NCI-H69 (cell line): ENCODE measurements at places on chromosomes 13 and 19.

- peak; percentile 97 for DNase-seq
Observed at GRCh38 chr19:39506944-39507714, 7.8 kb upstream of the SELENOV start.

DNA sequence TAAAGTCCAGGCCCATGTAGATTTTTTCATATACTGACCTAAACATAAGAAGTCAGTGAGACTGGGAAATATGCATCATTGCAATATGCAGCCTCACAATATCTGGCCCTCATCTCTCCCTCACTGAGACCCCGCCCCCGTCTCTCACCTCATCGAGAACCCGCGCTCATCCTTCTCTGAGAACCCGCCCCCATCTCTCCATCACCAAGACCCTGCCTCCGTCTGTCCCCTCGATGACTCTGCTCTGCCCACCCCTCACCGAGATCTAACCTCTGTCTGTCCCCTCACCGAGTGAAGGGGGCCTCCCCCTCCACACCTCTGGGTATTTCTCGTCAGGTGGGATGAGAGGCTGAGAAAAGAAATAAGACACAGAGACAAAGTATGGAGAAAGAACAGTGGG, 20.5 kb upstream of the ZNF846 start:
- DNase-seq: no peak

DNA sequence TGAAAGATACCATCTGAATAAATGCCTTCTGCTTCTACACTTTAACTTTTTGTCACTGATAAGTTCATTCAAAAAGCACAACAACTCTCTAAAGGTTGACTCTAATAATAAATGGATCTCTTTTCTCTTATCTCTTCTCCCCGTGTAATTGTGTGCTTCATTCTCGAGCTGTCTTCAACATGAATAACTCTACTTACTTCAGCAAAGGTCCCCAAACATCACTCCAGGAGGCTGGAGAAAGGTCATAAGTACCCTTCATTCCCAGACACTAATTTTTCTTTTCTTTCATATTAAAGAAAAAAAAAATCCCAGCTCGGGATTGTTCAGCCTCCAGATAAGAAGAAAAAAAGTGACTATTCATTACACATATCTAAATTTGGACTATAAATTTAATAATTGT, 222.2 kb downstream of the FOXO1 start:
- no peak for DNase-seq

- no peak for DNase-seq
Observed at GRCh38 chr13:19305434-19305833, 123.8 kb upstream of the TUBA3C start.

- DNase-seq: peak; percentile 73
Observed at GRCh38 chr13:110706570-110707372, 855 bp upstream of the CARS2 start.

DNA sequence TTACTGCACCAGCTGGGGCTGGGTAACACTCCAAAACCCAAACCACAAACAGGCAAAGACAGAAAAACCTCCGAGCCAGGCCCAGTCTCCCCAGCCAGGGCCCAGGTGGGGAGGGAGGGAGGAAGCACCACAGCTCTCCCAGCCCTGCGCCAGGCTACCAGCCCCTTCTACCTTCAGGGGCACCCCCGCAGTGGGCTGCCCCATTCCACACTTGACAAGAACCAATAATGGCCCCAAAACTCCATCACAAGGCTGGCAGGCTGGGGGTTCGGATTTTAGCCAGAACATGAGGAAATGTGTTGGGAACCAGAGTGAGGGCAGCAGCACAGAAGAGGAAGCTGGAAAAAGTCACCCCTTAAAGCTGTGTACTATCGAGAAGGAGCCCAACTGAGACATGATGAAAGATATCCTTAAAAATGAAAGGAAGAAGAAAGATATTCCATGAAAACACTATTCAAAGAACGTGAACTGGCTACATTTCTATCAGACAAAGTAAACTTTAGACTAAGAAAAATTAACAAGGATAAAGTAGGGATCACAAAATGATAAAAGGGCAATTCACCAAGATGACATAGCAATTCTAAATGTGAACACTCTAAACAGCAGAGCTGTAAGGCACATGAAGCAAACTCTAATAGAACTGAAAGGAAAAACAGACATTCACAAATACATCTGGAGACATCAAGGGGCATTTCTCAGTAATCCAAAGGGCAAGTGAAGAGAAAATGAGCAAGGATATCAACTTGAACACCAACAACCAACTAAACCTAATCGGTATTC, 12.9 kb downstream of the TUBGCP3 start:
- DNase-seq: no peak

- no peak for DNase-seq
Observed at GRCh38 chr19:28987177-28987576, 225.8 kb downstream of the UQCRFS1 start.

- no peak for DNase-seq
Observed at GRCh38 chr19:34375598-34375997, 10.6 kb downstream of the GPI start.

DNA sequence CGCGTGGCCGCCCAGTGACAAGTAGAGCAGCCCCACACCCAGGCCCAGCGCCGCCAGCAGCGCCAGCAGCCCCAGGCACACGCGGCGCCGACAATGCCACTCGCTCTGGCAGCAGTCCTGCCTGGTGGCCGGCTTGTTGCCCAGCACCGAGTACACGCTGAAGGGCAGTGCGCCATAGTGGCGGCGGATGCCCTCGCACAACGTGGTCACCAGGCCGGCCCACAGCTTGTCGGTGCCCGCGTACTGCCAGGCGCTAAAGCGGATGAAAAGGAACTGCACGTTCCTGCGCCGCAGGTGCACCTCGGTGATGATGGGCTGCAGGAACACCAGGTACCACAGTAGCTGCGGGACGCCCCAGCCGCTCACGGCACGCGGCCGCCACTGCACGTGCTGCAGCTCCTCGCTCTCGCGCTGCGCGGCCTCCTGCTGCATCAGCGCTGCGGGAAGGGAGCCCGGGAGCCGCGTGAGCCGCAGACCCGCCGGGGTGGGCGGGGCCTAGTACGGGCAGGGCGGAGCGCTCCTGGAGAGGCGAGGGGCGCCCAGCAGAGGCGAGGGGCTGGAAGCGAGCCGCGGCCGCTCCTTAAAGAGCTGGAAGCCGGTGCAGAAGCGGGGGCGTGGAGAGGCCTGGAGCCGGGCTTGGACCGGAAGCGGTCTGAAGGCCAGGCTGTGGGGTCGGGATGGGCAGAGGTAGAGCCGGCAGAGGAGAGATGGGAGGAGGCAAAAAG, 7.3 kb downstream of the NKPD1 start:
- DNase-seq: no peak

GRCh38 chr13:60369242-60369641, 27.8 kb upstream of the TDRD3 start:
- DNase-seq: peak; percentile 39

DNA sequence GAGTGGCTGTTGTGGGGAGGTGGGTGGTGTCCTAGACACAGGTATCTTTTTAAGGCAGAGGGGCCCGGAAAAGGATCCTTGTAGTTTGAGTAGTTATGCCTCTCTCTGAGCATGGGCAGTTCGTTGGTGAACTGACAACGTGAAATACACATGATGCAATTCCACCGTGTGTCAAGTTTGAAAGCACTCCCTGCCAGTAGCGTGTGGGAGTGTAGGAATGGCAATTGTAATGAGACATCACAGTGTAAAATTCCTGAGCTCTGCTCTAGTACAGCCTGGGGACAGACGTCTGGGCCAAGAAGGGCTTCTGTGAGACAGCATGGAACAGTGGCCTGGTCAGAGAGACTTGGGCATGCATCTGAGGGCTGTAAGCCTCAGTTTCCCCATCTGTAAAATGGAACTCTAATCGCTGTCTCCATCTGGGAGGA, 10.4 kb upstream of the ASF1B start:
- DNase-seq: no peak

- no peak for DNase-seq
Observed at GRCh38 chr13:104198801-104199200, 1132.6 kb upstream of the SLC10A2 start.

DNA sequence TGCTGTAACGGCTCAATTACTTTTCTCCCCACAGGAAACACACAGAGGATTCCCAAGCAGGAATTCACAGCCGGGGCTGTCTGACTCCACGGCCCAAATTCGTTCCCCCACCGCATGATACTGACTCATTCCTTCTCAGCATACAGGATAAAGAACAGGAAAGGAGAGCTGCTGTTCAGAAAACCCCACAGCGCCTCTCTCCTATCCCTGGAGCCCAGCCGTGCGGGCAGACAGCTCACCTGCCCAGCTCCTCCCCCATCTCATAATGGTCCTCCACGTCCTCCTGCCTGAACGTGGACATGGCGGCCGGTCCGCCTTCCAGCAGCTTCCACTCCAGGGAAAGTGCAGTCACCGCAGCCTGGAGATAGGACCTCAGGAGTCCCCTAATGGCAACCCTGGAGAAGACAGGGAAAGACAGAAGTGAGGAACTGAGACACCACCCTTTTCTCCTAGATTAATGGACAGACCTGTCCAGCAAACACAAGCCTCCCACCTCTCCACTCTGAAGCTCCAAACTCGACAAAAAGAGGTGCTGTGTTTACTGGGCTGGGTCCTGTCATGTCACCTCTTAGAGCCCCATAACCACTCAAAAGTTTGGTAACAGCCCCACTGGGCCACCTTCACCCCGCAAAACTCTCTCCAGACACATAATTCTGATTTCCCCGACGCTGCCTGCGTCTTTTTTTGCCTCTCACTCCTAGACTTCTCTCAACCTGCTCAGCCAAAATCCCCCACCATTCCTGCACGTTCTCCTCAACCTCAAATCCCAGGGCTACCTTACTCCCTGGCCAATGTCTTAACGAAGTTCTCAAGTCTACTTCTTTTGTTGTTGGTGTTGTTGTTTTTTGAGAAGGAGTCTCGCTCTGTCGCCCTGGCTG, 1.2 kb downstream of the DAPK3 start:
- DNase-seq: no peak

- DNase-seq: no peak
Observed at GRCh38 chr13:23799945-23800344, 89.3 kb downstream of the MIPEP start.

DNA sequence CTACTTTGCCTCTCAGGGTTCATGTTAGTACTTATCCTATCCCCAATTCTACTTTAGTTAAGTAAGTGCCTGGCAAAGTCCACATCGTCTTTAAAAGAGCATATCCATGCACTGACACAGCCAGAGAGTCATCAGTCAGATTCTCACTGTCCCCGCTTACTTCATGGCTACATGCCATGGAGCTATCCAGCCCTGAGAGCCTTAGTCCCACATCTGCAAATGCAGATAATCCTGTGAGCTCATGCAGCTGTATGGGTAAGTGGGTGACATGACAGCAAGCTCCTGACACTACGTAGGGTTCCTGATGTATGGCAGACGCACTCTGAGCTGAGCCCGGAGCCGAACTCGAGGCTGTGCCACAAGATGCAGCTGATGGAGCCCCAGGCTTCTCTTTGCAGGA, 661.5 kb downstream of the LIG4 start:
- DNase-seq: peak; percentile 35

GRCh38 chr19:17184371-17184841, 30.8 kb upstream of the USE1 start:
- no peak for DNase-seq

GRCh38 chr19:42292963-42293362, 9.0 kb upstream of the PRR19 start:
- DNase-seq: no peak

DNA sequence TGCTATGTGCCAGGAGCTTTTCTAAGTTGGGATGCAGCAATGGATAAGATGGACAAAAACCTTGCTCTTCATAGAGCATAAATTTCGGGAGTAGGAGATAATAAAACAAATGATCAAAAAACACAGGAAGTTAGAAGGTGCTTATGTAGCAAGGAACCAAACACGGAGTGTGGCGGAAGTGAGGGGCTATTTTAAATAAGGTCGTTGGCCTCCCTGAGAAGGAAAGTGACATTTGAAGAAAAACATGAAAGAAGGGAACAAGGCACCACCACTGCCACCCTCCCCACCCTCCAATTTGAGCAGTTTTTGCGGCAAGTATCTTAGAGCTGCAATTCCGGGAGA, 3.2 kb upstream of the GSX1 start:
- no peak for DNase-seq

GRCh38 chr13:30659980-30660379, 42.3 kb downstream of the USPL1 start:
- peak; percentile 3 for DNase-seq

- no peak for DNase-seq
Observed at GRCh38 chr19:48578891-48579290, 26.9 kb downstream of the SULT2B1 start.

DNA sequence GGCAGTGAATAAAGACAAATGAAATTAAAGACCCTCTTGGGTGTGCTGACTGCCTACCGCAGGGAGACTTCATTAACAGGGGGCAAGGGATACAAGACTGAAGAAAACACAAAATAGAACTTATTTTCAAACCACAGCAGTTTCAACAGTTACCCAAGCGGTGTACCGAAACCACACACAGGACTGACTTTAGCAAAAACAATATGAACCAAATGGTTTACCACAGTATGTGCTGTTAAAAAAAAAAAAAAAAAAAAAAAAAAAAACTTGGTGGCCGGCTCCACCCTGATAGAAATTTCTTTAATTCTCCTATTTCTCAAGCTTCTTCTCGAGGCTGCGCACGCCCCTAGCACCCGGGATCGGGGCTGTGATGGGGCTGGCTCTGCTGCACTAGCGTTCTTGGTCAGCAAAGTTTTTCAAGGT, 42.6 kb downstream of the KLF2 start:
- DNase-seq: no peak

GRCh38 chr19:34274284-34274826, 20.0 kb downstream of the GARRE1 start:
- no peak for DNase-seq

DNA sequence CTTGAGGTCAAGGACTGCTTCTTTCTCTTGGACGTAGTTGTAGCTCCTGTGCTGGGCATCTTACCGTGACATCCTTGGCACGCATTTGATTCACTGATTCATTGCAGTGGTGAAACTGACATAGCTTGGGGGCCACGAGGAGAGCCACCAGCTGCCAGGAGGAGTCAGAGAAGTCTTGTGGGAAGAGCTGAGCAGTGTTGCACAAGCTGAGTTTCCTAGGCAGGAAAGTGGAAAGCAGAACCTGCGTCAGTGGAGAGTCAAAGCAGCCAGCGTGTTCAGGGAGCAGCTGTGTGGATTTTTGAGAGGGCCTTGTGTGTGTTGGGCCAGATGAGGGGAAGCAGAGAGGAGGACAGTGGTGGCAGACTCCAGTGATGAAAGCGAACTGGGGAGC, 5.3 kb upstream of the GPR183 start:
- no peak for DNase-seq

DNA sequence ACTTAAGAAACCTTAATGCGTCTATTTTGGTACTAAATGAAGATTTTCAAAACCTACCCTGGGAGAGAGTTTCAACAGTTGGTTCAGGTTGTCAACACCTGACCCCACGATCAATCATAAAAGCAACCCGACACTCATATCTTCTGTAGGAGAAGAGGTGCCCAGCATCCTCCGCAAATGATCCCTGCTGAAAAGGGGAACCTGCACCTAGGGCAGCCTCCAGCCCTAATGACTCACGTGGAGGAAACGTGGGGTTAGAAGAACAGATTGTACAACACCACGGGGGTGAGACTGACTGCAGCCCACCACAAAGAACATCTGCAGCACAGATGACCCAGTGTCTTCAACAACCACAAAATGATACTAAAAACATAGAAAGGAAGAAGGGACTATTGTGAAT, 116.3 kb downstream of the RAB20 start:
- no peak for DNase-seq
